Activated effector memory CD4-positive, alpha-beta T cell treated with anti-CD3 and anti-CD28 coated beads, Interleukin-2, amount 50 U/mL, for 16 hours (primary cell): ENCODE measurements at places on chromosomes 2 and 18.

DNA sequence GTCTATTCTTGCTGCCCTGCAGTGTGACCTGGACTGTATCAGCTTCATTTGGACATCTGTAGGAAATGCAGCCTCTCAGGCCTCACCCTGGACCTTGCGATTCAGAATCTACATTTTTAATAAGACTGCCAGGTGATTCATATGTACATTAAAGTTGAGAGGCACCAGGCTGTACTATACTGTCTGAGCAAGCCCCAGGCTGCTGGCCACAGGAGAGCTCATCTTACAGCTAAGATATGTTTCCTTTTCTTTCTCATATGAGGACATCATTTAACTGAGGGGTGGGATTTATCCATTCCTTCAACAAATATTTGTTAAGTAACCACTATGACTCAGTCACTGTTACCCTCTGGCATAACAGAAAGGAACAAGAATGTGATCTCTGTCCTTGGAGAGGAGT, 78.2 kb upstream of the GCFC2 start:
- no peak for DNase-seq

DNA sequence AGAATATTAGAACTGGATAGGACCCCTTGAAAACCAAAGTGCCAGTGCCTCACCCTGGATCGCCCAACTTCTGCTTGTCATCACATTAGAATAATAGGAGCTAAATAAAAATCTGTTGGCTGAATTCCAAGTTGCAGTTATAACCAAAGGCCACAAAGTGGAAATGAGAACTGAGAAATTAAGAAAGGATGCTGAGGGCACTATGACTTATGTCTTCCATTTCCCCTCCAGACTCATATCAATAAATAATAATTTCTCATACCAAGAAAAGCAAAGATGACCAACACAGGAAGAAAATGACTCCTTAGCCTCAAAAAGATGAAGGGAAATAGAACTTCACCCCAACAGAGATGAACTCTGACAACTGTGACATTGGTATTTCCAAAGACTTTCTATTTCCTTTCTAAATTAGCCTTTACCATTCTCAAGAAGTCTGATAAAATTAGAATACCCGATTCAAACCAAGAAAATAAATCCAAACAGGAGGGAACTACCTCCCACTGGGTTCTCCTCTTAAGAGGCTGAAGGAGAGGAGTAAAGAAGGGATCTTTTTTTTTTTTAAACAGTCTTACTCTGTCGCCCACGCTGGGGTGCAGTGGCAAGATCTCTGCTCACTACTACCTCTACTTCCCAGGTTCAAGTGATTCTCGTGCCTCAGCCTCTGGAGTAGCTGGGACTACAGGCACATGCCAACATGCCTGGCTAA, 46.5 kb upstream of the EPG5 start:
- no peak for DNase-seq

DNA sequence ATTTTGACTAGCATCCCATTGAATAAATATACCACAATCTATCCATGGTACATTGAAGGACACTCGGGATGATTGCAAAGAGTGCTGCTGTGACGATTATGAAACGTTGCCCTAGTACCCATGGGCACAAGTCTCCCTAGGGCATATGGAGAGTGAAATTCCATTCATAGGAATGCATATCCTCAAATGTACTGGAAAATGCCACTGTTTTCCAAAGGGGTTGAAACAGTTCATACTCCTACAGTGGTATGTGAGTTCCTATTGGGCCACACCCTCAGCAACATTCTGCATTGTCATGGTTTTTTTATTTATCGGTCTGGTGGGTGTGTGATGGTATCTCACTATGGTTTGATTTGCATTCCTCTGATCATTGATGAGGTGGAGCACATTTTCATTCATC, 130.6 kb downstream of the TWIST2 start:
- DNase-seq = no peak

DNA sequence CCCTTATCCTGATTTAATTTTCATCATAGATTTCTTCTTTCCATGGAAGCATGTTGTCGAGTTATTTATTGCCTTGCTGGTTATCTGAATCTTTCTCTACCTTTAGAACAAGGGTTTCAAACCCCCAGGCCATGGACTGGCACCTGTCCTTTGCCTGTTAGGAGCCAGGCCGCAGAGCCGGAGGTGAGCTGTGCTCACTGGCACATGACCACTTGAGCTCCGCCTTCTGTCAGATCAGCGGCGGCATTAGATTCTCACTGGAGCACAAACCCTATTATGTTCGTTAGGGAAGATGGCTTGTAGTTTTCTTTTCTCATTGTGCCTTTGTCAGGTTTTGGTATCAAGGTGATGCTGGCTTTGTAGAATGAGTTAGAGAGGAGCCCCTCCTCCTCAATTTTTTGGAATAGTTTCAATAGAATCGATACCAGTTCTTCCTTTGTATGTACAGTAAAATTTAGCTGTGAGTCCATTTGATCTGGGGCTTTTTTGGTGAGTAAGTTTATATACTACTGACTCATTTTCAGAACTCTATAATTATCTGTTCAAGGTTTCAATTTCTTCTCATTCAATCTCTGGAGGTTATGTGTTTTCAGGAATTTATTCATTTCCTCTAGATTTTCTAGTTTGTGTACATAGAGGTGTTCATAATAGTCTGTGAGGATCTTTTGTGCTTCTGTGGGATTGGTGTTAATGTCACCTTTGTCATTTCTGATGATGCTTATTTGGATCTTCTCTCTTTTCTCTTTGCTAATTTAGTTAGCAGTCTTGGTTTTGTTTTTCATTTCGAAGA, 668.0 kb upstream of the FAM98A start:
- no peak for DNase-seq

GRCh38 chr2:8761529-8762164, 75.8 kb downstream of the KIDINS220 start:
- DNase-seq = no peak

- no peak for DNase-seq
These were observed 126.5 kb downstream of the TTC32 start for GRCh38 chr2:19775315-19775714.

GRCh38 chr2:98795891-98796676, 65.2 kb upstream of the MGAT4A start:
- DNase-seq = no peak

DNA sequence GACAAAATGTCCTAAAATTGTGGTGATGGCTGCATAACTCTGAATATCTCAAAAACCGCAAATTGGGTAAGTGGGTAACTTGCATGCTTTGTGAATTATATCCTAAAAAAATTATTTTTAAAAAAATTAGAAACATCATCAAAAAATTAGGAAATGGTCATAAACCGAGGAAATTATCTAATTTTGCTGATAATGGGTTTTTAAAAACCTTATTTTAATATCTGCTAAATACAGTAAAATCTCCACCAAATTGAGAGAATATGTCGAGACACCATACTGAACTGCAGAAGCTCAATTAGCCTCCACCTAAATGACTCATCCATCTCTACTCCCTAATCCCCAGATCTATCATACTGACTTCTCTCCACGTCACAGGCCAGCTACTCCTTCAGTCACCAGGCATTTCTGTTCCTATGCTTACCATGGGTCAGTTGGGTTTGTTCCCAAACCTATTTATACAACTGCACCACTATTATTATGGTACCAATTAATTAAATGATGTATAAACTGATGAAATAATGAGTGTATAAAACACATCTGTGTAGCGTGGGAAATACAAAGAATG, 36.1 kb downstream of the SPIRE1 start:
- no peak for DNase-seq

- DNase-seq = no peak
These were observed 28.5 kb upstream of the YES1 start for GRCh38 chr18:840516-840915.

DNA sequence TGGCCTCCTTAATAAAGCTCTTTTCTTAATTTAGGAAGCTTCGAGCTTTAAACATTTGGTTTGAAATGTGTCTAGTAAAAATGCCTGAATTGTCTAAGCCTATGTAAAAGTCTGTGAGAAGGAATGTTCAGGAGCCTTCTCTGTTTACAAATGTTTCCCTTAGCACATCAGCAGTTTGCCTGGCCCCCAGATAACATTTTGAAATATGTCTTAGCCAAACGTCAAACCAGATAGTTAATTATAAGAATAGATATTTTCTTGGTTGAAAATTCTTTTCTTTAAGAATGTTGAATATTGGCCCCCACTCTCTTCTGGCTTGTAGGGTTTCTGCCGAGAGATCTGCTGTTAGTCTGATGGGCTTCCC, 498.6 kb downstream of the CCDC85A start:
- no peak for DNase-seq

- no peak for DNase-seq
These were observed 204.3 kb downstream of the GULP1 start for GRCh38 chr2:188495969-188496431.

GRCh38 chr2:156649596-156649995, 213.4 kb downstream of the GPD2 start:
- no peak for DNase-seq

DNA sequence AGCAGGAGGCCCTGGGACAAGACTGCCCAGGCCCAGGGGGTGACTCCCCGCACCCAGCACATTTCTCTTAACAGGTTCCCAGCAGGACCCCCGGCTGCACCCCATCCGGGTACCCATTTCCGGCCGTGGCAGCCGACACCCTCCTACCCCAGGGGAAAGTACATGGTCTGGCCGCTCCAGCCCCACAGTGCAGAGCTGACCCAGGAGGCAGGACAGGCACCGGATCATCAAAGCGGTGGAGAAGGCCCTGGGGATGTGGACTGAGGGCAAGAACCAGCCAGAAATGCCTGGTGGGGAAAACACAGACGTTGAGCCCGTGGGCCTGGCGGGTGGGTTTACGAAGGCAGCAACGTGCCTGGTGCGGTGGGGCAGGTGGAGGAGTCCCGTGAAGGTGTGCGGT, 79.5 kb upstream of the GPC1 start:
- DNase-seq = no peak

DNA sequence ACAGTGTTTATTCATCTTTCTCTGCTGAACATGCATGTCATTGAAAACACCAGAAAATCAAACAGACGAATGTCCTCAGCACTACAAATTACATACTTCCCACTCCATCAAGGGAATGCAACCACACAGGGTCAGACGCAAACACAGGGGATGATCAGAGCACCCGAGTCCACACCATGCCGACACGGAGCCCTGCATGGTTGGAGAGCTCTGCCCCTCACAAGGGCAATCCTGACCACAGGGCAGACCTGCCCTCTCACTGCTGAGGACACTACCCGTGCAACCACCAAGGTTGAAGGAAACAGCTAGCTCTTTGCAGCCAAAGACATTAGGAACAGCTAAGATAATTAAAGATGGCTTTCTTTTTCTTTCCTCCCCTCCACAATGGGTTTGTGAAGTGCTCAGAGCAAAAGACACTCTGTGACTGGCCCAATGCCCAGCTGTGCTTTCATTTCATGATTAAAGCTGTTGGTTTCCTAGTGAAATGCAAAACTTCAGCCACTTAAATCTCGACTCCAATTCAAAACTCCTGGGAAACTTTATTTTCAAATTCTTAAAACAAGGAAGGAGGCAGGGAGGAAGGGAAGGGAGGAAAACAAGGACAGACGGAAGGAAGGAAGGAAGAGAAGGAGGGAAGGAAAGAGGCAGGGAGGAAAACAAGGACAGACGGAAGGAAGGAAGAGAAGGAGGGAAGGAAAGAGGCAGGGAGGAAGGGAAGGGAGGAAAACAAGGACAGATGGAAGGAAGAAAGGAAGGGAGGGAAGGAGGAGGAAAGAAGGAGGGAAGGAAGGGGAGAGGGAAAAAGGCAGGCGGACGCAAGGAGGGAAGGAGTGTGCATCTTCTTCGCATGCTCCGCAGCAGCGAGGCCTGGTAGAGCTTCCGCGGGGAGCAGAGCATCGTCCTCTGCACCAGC, 65.8 kb downstream of the NDUFA10 start:
- peak; percentile 38 for DNase-seq

DNA sequence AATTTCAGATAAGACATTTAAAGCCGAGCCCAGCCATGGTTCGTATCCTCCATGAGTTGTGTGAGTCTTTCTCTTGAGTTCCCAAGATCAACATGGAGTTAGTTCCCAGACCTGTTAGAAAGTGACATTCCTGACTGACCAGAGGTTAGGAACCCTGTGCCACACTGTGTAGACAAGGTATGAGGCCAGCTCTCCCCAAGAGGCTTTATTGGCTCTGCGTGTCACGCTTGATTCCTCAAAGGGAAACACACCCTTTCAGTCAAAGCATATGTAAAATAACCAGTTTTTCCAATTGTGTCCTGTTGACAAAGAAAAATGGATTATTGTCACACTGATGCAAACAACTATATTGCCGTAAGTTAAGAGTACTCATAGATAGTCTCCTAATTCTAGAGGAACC, 1.2 kb downstream of the SULT1C3 start:
- no peak for DNase-seq

- DNase-seq = no peak
These were observed 8.8 kb downstream of the IMMT start for GRCh38 chr2:86186431-86186830.

DNA sequence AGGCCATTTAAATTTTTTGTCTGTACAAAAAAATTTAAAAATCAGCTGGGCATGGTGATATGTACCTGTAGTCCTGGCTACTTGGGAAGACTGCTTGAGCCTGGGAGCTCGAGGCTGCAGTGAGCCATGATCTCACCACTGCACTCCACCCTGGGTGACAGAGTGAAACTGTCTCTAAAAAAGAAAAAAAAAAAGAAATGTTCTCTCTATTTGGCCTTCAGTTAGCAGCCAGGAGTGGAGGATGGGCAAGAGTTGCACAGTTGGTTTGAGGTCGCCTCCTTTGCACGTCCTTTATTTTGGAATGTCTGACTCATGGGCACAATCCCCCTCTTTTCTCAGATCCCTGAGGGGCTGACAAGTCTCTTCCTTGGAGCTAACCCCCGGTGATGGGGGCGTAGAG, 26.3 kb downstream of the ITM2C start:
- no peak for DNase-seq

DNA sequence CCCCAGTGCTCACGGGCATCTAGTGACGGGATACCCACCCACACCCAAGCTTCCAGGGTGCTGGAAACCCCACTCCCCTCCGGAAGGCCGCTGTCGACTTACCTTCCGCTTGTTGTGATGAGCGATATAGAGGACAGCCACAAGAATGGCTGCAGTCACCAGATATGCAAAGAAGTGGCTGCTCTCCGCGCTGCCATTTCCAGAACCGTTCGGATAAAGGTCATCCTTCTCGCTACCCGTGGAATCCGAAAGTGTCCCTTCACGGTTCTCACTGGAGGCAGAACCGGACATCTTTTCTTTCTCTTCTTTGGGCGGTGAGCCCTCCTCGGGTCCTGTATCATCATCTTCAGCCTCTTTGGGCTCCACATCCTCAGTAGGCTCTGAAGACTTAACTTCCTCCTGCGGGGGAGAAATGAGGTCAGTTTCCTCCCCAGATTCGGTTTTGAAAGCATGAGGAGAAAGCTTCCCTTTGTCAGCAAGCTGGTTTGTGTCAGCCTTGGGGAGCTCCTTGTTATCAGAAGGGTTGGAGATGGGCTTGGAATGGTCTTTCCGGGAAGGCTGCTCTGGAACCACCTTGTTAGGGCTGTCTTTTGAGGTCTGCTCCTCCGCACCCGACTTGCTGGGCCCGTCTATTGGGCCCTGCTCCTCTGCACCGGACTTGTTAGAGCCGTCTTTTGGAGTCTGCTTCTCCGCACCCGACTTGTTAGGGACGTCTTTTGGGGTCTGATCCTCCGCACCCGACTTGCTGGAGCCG, 1.2 kb downstream of the TGOLN2 start:
- peak; percentile 80 for DNase-seq

- peak; percentile 64 for DNase-seq
These were observed 106.4 kb downstream of the POLR1A start for GRCh38 chr2:85999061-85999831.
